ENCODE measurements at places on chromosomes 11 and 22. TPM values are rescaled to one million over a fixed set of nuclear protein-coding genes. Genes with fewer than 3 reads are reported as not detected.

DNA sequence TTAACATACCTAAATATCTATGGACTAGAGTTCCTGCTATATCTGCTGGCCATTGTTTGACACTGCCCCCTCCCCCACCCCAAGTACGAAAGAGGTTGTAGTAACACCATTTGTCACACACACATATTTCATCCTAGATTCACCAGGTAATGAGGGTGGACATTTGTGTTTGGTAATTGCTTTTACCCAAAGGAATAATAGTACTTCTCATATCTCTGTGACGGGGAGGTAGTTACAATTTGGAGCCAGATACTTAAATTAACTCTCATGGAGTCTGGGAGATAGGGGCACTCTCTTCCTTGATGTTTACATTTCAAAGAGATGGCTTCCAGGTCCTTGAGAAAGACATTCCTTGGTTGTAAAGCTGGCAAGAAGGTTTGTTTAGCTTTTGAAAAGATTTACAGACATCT is 38.7 kb downstream of the REXO2 start:
- DNase-seq: no peak

GRCh38 chr11:119671561-119672015 is 57.4 kb downstream of the NECTIN1 start:
- no peak for DNase-seq

GRCh38 chr11:45921561-45922424 is 663 bp upstream of the LARGE2 start:
- DNase-seq: no peak

DNA sequence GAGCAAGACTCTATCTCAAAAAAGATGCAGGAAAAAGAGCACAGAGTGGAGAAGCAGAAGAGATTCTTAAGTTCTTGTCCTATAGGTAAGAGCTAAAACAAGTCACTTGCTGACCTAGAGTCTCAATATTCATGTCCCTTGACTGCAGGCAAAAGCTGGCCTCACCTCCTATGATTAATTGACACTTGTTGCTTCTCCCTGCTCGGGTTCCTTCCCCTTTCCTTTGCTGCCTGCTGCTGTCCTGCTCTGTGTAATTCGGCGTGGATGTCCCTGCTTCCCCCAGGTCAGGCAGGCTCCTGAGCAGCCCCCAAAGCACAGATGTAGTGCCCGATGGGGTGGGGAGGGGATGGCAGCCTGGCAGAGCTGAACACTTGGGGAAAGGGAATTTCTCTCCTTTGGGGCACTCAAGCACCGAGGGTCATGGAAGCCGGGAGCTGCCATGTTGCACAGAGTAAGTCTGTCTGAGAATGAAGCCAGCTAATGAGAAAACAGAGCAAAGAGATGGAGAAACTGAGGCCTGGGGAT is 60.8 kb upstream of the NUP50 start:
- DNase-seq: no peak

Gene GPR152
- not detected for polyA plus RNA-seq

DNA sequence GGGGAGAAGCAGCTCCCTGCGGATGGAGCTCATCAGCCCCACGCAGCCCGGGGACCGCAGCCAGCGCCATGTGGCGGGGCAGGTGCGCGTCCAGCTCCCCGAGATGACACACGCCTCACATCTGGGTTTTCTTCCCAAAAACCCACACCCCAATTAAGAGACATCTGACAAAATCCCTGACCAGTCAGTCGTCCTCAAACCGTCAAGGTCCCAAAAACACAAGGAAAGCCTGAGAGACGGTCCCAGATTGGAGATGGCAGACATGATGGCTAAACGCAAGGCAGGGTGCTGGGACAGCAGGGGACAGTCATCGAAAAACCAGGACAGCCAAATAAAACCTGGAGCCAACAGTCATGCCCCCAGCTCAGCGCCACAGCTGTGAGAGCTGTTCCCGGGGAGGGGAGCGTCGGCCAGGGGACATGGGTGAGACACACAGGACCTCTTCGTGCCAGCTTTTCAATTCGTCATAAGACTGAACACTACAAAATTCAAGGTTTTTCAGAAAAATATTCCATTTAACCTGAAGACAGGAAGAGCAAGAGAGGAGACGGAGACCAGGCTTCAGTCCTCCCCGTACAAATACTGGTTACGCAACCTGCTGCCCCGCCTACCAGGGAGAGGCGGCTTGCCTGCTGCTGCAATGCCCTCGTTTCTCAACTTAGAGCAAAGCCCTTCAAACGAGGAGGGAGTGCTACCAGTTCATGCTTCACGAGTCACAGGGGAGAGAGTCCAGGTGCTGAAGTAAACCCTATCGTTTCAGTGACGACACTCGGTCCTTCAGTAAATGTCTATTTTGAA is 10.5 kb downstream of the TOLLIP start:
- DNase-seq: no peak

Gene AASDHPPT
- polyA plus RNA-seq: 80.6 TPM

GRCh38 chr11:84260862-84261261 is 974.7 kb upstream of the CCDC90B start:
- DNase-seq: no peak

DNA sequence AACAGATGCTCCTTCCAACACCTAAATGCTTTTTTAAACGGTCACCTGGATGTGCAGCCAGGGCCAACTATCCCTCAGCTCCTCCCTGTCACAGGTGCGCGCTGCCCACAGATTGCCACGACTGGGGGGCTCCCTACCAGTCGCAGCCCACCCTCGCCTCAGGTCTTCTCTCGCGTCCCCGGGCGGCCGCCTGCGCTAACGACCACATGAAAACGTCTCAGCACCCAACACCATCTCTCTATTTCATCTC is 469 bp downstream of the ZBED5 start:
- peak; percentile 56 for DNase-seq

DNA sequence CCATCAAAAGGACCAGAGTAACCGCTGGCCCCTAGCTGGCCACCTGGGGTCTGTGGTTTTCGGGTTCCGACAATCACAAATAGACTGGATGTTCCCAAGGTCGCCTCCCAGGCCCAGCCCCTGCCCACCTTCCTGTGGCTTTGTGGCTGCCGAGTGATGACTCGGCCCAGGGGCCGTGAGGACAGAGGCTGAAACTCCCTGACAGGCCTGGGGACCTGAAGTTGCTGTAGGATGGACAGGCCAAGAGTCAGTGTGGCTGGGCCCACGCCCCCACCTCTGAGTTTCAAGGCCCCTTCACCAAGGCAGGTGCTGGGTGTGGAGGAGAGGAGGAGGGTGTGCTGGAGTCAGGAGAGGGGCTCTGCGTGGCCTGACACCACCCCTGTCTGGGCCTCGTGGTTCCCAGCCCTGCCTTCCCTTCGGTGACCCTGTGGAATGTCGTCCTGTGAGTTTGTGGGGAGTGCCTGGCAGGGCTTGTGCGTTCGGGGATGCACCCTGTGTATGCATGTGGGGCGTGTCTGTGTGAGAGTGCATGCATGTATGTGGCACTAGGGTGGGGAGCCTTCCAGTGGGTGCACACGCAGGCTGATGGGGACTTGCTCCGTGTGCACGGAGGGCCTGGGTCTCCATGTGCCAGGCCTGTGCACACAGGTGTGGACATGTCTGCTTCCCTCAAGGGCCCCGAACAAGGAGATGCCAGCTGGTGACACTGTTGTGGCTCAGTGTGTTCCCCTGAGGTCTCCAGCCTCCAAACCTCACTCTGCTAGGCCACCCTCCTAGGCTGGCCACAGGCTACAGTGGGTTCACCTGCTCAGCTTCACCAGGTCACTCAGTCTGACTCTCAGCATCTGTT is 8.4 kb upstream of the MGAT3 start:
- DNase-seq: no peak

DNA sequence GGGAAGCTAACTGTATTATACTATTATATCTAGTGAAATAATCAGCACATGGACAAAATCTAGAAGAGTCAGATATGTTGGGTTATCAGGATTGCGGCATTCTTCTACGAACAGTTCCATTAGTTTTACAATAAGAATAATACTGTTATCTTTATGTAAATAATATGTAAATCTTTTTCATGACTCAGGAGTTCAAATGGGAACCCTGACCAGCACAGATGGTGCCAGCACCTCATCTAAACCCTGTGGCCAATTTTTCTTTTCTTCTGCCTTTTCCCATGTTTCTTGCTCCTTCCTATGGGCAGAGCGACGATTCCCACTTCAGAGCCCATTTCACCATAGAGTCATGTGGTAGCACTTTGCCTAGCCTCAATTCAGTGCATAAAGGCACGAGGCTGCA is 68.4 kb upstream of the CYP2D6 start:
- no peak for DNase-seq

DNA sequence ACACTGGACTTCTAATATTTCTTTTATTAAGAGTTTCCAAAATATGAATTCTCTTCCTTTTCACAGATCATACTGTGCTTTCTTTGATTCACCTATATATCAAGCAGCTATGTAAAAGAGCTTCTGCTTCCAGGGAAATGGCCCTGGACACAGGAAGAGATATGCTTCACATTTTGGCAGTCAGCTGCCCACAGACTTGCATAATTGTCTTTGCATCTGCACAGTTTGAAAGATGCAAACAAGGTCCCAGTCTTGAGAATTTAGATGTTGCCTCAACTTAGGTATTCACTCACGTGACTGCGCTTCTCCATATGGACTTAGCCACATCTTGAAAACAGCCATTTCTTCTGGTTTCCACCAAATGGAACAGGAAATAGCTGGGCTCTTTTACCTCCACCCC is 92.3 kb upstream of the POU2AF2 start:
- no peak for DNase-seq

Gene KCNJ1
- 121 TPM for polyA plus RNA-seq

GRCh38 chr11:43418197-43418596 is 59.5 kb downstream of the TTC17 start:
- no peak for DNase-seq

Gene LMF2
- 28.1 TPM for polyA plus RNA-seq

GRCh38 chr11:68905421-68906360 is 2.0 kb downstream of the IGHMBP2 start:
- DNase-seq: no peak

- DNase-seq: no peak
These were observed 2.2 kb upstream of the RFPL2 start for GRCh38 chr22:32206774-32207758.

- DNase-seq: no peak
These were observed 29.0 kb downstream of the ANKRD42 start for GRCh38 chr11:83222499-83222898.

GRCh38 chr22:30868663-30869385 is 99.8 kb downstream of the MORC2 start:
- no peak for DNase-seq

Gene GLB1L2
- 23.5 TPM for polyA plus RNA-seq

DNA sequence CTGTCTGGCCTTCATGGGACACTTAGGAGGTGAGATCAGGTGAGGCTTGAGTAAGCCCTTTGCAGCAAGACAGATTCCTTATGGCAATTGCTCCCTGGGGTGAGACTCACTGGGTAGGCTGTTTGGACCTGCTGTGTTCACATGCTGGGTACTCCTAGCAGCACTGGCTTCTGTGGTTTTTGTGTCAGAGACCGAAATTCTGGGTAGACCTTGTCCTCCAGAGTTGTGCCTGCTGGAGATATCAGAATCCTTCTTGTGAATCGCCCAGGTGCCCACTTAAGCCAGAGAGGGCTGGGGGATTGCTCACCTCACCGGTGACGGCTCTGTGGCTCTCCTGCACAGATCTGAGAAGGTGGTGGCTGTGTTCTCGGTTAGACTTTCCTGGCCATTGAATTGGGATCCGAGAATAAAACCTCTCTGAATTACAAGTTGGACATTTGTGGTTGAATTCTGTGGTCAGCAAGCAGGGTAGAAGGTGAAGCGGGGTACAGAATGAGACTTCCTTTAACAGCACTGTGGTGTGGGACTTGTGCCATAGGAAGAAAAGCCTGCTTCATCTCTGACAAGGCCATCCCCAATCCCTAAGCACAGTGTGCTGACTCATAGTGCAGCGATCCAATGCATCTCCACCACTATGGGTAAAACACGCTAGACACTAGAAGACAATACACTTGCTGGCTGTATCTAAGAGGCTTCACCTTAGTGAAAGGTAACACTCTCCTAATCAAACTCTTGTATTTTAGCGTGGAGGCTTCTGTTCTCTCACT is 52.5 kb upstream of the TTC12 start:
- no peak for DNase-seq

GRCh38 chr22:42376711-42377554 is 55.3 kb downstream of the NFAM1 start:
- DNase-seq: no peak

GRCh38 chr11:15645201-15645600 is 530.5 kb downstream of the INSC start:
- no peak for DNase-seq

GRCh38 chr11:69431136-69431535 is 50.3 kb upstream of the LINC01488 start:
- DNase-seq: no peak

Gene UBQLN3
- not detected for polyA plus RNA-seq

Gene FAM111A
- polyA plus RNA-seq: 54.6 TPM

DNA sequence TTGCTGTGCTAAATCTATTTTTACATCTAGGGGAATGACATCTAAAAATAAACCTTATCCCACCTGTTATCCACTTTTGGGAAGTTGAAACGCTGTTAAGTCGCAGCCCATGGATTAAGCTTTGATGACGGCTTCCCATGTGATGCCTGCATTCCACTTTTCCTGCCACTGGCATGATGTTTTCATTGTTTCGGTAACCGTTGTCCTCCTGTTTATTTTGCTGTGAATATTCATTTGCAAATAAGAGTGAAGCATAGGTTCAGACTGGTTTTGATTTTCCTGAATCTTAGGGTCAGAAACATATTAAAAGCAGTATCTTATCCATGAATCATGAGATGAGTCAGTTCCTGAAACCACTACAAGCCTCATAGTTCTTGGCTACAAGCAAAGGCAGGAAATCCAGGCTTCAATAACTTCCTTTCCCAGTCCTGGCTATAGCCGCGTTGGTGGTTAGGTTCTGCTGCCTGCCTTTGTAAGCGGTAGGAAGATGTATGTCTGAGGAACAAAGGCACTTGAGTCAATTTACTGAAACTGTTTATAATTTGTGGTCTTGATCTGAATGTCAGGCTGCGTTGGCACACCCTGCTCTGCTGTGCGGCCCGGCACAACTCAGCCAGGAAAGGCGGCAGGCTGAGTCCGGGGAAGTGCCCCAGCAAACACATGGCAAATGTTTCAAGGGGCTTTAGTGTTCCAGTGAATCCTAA is 19.4 kb downstream of the TEAD1 start:
- DNase-seq: no peak

Gene KCNA4
- polyA plus RNA-seq: 0.29 TPM

All from right renal cortex interstitium (tissue), 3 donors.